ENCODE measurements at places on chromosomes 12 and 14. TPM values are rescaled to one million over a fixed set of nuclear protein-coding genes. Genes with fewer than 3 reads are reported as not detected.

ZNF891 gene
- total RNA-seq, result 6.2 TPM

ANKRD52 gene
- total RNA-seq, result 38.1 TPM

EID3 gene
- total RNA-seq, result 16.6 TPM

DNA sequence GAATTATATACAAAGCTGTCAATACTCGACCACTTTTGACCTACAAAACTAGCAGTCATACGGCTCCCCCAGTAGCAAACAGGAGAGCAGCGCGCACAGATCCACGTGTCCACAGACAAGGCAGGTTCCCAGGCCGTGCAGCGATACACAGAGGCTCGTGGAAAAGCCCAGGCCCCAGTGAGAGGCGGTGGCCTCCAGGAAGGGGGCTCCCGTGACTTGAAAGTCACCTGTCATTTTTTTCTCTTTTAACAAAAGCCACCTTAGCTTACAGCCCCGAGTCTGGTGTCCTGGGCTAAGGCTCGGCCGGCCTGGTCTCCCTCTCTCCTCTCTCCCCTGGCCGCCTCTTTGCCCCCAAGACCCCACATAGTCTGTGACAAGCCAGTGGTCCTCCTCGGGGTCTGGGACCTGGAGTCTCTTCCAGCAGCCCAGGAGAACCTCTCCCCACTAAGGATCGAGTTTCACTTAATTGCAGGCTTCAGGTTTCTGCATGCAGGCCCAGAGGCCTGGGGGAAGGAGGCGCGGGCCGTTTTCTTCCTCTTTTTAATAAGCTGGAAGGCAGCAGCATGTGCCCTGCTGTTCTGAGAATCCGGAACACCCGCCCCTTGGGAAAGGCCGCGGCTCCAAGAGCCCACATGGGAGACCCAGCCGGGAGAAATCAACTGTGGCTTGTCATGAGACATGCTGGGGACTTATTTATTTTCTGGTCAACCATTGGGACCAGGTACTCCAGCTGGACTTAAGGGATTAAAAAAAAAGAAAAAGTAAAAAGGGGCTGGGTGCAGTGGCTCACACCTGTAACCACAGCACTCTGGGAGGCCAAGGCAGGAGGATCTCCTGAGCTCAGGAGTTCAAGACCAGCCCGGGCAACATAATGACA lies 15.9 kb downstream of the NCOR2 start:
- no peaks in the 10 kb centered on the region for H3K27me3 ChIP-seq
- no peak overlapping the region for H3K27ac ChIP-seq
- peaks cover 15% of the 10 kb centered on the region for H3K4me1 ChIP-seq
- no peaks in the 10 kb centered on the region for H3K36me3 ChIP-seq
- H3K4me3 ChIP-seq, result no peak overlapping the region
- DNase-seq, result peak; percentile 52

- no peak overlapping the region for H3K4me3 ChIP-seq
- no peaks in the 10 kb centered on the region for H3K27me3 ChIP-seq
- no peaks in the 10 kb centered on the region for H3K4me1 ChIP-seq
Measured at GRCh38 chr12:873954-874353, 75.5 kb downstream of the RAD52 start.

GRCh38 chr12:120751389-120751788 lies 25.8 kb downstream of the ACADS start:
- no peaks in the 10 kb centered on the region for H3K27me3 ChIP-seq
- DNase-seq, result no peak
- no peaks in the 10 kb centered on the region for H3K4me1 ChIP-seq
- H3K4me3 ChIP-seq, result no peak overlapping the region
- no peak overlapping the region for H3K27ac ChIP-seq
- H3K36me3 ChIP-seq, result no peaks in the 10 kb centered on the region

GRCh38 chr12:127533353-127533752 lies 733.6 kb upstream of the TMEM132C start:
- H3K27me3 ChIP-seq, result no peaks in the 10 kb centered on the region
- H3K4me3 ChIP-seq, result no peak overlapping the region
- no peaks in the 10 kb centered on the region for H3K36me3 ChIP-seq
- H3K27ac ChIP-seq, result no peak overlapping the region
- H3K4me1 ChIP-seq, result no peaks in the 10 kb centered on the region
- DNase-seq, result no peak
